ENCODE measurements at places on chromosomes 12 and 14. TPM values are rescaled to one million over a fixed set of nuclear protein-coding genes. Genes with fewer than 3 reads are reported as not detected.
A peak's percentile ranks its signal among the peaks of the same experiment; 100 is the strongest.

Gene FNTB
- 0.72 TPM for total RNA-seq

DNA sequence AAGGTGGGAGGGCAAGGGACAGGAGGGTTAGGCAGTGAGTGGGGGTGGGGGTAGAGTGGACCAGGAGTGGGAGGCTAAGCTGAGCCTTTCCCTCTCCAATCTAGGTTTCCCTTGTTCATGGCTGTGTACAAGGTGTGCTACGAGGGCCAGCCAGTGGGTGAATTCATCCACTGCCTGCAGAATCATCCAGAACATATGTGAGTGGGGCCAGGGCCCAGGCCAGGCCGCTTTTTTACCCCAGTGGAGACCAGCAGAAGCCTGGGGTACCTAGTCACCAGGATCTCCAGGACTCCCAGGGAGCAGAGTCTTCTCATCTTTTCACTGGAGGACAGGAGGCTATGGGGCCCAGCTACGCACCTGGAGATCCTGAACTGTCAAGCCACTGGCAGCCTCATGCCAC, 2.7 kb upstream of the COX14 start:
- DNase-seq, result no peak

DNA sequence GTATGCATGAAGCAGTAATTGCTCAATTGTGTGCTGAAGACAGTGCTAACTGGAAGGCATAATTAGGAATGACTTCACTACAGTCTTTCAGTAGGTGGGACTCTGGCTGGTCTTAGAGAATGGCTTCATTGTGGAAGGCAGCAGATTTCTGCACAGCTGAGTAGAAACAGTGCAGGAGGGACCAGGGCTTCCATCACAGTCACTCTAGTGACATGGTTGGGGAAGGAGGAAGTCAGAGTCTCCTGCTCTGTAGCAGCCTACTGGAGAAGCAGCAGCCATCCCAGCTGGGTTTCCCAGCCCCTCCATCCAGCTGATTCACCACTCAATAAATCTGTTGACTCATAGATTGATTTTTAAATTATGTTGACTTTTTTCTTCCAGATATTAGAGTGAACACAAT, 80.6 kb upstream of the DBX2 start:
- no peak for DNase-seq

Gene RIMBP2
- total RNA-seq, result not detected

GRCh38 chr14:104577847-104578301, 1.7 kb upstream of the C14orf180 start:
- DNase-seq, result no peak

DNA sequence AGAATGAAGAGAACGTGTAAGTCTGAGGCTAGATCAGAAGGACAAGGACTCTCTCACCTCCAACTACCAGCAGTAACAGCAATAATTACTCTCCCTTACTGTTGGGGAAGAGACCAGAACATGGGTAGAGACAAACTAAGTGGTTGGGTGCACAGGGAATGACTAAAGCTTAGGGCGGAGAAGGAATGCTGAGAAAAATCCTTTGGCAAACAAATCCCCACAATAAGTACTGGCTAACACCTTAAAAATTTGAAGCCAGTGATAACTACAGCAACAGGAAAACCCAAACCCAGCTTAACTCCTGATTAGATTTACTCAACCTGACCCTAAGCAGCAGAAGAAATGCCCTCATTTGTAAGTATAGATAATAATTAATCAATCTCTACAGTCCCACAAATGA, 759.0 kb downstream of the AACS start:
- no peak for DNase-seq

Gene PRB2
- not detected for total RNA-seq

Gene GYS2
- not detected for total RNA-seq

GRCh38 chr14:101399737-101400517, 161.4 kb upstream of the DIO3 start:
- DNase-seq, result no peak

DNA sequence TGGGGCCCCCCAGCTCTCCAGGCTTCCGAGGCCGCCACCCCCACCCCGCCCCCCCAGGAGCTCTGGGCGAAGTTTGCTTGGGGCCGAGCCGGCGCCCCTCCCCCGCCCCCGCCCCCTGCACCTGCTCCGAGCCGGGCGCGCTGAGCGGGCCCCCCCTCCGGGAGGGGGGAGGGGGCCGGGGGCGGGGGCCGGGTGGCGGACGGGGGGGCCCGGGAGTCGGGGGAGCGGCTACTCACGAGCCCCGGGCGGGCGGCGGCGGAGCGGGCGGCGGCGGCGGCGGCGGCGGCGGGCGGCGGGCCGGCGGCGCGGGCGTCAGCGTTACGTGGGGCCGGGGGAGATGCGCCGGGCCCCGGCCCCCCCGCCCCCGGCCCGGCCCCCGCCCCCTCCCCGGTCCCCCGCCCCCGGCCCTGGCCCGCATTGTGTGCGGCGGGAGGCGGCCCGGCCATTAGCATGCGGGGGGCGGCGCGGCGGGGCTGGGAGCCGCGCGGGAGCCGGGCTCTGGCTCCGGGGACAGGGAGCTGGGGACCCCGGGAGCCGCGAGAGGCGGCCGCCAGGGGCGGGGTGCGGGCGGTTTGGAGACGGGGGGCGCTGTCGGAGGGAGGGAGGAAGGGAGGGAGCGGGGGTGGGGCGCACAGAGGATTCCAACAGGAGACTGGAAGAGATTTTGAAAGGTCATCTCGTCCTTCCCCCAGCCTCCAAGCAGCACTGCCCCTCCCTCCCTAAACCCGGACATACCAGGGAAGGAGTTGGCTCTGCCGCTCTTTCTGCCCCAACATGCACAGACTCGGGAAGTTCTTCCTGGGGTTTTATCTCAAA, at the start of gene ZNF219:
TSS of gene ZNF219 (minus strand) at position 580 of the 816 bp plus-strand sequence. CDS start 5,064 bp downstream, outside the sequence.
- DNase-seq, result peak; percentile 65

DNA sequence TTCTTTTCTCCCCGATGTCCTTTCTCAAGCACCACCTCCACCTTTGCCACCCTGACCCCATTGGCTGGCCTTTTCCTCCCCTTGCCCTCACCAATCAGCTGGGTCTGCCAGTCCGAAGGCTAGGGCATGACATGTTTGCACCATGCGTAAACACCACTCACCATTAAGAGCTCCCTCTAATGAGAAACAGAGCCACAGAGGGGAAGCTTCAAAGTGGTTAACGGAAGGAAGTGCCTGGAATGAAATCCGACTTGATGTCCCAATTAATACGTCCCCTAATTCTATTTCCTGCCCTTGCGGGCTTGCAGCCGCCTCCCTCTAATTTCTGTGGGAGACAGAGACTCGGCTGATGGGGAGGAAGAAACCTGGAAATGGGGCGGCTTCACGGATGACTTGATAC, 318.5 kb upstream of the TBX3 start:
- DNase-seq, result no peak

Gene SSPN
- total RNA-seq, result 0.13 TPM

GRCh38 chr12:71840231-71840847, 780 bp downstream of the TBC1D15 start:
- DNase-seq, result peak; percentile 25

Gene SLC38A1
- 61.2 TPM for total RNA-seq

Gene PTGDR
- total RNA-seq, result not detected

- DNase-seq, result no peak
These were observed 31.3 kb upstream of the DLK1 start for GRCh38 chr14:100695423-100695738.

DNA sequence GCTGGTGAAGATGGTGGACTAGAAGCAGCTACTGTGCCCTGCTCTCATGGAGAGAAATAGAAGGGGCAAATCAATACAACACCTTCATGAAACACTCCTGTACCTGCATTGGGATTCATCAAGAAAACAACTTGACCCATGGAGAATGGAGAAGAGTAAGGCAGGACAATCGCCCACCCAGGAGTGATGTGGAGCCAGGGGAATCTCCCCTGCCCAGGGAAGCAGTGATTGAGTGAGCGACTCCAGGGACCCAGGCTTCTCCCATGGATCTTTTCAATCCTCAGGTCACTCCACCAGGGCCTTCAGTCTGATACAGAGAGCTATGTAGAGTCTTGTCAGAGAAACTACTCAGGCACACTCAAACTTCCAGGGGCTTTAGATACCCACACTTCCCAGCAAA, 161.9 kb upstream of the DYRK2 start:
- DNase-seq, result no peak

Gene CCDC196
- not detected for total RNA-seq

- no peak for DNase-seq
These were observed 266.8 kb downstream of the TTC6 start for GRCh38 chr14:37862263-37862662.

Gene TBX3
- total RNA-seq, result 7.1 TPM

DNA sequence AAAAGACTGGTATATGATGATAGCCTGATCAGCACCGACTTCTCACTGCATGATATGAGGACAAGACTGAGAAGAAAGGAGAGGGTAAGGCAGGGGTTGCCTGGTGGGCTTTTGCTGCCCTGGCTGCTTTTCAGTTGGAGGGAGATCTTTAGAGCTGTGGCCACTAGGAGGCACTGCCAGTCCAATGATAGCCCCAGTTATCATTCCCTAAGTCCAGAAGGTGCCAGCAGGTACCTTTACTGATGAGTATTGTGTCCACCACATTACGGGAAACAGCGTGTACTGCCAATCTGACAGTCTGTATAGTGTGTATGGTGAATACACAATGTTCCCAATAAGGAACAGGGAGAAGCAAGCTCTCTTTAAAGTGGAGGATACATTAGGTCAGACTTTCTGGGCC, 55.8 kb upstream of the CCDC175 start:
- DNase-seq, result peak; percentile 2

Gene LIN7A
- total RNA-seq, result 20.1 TPM

DNA sequence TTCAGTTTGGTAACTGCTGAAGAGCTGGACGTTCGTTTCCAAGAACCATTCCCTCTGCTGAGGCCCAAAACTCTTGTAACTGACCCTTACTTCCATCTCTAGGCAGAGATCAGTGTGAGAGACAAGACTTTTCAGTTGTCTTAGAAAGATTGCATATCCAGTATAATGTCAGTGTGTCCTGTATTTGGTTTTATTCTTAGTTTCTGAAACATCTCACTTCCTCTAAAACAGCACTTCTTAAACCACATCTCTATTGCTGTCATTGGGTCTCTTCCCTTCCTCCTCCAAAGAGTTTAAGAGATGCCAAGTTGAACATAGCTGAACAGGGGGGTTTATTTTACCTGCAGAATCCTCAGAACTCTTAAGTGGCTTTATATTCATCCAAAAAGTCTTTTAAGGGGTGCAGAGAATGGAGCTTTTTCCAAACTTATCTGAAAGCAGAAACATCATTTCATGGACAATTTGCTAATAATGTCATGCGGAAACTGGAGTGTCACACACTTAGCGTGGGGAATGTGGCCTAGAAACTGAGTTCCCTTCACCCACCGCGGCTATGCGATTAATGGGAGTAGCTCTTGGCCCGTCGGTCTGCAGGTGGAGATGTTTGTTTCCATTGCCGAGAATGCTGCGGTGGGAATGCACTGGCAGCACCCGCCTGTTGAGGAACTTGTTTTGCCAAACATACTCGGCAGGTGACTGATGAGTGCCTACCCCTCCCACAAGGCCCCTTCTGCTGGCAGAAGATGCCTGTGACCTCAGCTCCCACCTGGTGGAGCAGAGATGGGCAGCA, 148.2 kb downstream of the ADGRD1 start:
- DNase-seq, result no peak

Gene ZNF891
- total RNA-seq, result 0.10 TPM

Gene OR4K1
- total RNA-seq, result not detected

DNA sequence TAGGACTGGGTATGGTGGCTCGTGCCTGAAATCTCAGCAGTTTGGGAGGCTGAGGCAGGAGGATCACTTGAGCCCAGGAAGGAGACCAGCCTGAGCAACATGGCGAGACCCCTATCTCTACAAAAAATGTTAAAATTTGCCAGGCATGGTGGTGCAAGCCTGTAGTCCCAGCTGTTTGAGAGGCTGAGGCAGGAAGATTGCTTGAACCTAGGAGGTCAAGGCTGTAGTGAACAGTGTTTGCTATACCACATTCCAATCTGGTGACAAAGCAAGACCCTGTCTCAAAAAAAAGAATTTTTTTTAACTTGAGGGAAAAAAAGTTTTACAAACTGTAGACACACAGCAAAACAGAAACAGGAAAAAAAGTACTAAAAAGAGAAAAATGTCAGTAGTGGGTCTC, 2.3 kb upstream of the MAP3K9 start:
- DNase-seq, result no peak
